KBM-7 (cell line): ENCODE measurements at places on chromosomes 6 and 20.
A peak's percentile ranks its signal among the peaks of the same experiment; 100 is the strongest.

DNA sequence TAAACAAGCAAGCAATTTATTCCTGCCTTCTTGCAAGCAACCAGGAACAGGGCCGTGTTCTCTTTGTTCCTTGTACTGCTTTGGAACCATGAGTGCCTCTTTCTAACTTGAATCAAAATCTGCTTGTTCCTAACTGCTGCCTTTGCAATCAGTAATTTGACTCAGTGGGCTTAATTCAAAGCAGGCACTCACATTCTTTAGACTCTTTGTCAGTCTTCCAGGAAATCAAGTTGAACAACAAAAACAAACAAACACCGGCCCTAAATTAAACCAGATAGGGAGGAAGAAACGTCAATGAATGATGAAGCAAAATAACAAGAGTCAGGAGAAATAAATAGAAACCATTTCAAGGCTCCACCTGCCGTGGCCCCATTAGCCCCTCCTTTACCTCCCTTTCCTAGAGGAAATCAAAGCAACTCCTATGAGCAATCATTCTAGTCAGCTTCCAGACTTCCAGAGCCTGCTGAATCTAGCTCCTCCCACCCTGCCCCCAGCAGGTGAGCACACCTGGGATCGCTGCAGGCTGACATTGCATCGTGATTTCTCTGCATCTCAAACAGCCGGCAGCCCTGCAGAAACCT lies 582.2 kb upstream of the FLRT3 start:
- no peak for DNase-seq

GRCh38 chr6:67252663-67253062 lies 1382.4 kb upstream of the ADGRB3 start:
- DNase-seq = peak; percentile 49

GRCh38 chr6:6651335-6651734 lies 62.8 kb downstream of the LY86 start:
- DNase-seq = no peak

DNA sequence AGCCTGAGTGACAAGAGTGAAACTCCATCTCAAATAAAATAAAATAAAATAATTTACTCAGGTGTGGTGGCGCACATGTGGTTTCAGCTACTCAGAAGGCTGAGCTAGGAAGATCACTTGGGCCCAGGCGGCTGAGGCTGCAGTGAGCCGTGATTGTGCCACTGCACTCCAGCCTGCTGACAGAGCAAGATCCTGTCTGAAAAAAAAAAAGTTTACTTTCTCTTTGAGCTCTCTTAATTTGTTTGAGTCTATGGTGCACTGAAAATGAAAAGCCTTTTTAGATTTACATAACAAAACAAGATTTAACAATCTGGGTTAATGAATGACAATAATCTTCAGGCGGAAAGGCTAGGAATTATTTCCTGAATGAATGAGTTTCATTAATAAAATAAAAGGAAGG lies 23.3 kb upstream of the NHSL1 start:
- DNase-seq = no peak

DNA sequence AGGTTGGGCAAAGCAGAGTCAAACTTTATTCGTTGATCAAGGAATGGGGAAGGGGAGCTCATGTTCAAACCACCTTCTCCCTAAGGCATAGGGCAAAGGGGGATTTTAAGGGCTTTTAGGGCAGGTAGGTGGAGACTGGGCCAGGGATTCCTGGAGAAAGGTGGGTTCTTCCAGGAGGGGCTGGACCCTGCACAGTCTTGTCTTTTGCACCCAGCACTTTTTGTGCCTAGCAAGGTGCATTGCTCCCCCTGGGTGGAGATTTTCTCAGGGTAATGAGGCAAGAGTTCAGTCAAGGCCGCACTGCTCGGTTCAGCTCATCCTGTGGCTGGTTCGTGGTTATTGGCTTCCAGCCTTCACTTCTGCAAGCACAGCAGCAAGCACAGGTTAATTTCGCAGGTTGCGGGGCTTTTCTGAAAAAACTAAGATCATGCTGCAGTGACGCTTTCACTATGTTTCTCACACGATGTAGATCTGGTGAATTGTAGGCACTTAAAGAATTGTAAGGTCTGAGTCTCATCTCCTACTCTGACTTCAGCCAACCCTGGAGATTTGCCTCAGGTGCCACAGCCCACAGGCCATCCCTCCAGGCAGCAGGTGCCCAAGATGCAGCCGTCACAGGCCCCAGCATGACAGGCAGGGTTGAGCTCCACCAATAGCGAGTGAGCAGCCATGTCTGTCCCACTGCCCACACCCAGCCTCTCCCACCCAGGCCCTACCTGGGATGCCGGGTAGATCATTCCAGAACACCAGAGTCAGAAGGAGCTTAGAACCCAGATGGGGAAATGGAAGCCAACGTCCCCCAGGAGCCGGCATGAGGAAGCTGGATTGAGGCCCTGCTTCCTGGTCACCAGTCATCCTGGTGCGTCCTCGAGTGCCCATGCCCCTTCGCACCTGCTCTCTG lies 37.1 kb downstream of the SUN5 start:
- DNase-seq = no peak

DNA sequence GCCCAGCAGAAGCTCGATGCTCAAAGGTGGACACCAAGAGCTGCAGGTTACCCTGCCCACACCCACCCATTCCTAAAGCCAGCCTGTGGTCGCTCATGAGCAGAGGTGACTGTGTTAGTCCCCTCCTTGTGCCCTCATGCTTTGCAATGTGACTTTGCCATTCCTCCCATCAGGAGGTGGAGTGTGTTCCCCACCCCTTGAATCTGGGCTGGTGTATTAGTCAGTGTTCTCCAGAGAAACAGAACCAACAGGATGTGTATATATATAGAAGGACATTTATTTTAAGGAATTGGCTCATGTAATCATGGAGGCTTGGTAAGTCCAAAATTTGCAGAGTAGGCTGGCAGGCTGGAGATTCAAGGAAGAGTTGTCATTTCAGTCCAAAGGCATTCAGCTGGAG lies 54.4 kb upstream of the RNF24 start:
- no peak for DNase-seq

DNA sequence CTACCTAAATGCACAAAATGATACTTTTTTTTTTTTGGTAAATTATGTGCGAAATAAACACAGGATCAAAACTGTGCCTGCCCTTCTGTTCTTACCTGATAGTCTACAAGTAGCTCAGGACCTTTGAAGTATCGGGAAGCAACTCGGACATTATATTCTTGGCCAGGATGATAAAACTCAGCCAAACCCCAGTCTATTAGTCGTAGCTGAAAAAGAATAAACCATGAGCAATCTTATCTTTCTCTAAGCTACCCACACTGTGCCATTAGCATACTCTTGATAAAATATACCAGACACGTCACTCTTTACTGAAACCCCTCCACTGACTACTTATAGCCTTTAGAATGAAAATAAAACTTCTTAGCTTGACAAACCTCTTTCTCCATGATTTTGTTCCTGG lies 29.8 kb upstream of the TBC1D20 start:
- no peak for DNase-seq

DNA sequence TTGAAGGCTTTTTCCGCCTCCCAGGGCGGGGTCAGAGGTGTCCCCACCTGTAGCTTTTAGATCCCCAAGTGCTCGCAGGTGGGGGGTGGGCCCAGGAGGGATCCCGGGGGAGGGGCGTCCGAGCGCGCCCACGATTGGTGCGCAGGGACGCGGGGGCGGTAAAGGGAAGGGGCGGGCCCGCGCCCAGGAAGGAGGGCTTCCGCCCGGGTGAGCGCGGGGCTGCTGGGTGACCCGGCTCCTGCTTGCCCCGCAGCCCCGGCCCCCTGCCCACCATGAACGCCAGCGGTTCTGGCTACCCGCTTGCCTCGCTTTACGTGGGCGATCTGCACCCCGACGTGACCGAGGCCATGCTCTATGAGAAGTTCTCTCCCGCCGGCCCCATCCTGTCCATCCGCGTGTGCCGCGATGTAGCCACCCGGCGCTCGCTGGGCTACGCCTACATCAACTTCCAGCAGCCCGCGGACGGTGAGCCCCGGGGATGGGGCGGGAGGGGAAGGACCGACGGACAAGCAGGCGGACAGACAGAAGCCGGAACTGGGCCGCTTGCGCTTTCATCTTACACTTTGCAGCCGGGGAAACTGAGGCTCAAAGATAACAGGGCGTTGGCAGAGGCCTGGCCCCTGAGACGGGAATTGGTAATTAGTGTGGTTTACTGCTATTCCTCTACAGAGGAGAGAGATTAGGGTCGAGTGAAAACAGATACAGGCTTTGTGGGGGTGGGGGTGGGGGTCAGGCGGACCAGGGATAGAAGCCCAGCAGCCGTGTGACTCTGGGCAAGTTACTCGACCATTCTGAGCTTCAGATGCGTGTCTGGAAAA lies at the start of gene PABPC1L:
Gene PABPC1L, plus strand, starts transcription at position 189 of the 818 bp plus-strand sequence. Its CDS starts 84 bp downstream, at position 273.
- DNase-seq = peak; percentile 62

GRCh38 chr6:162156146-162156545 lies 571.4 kb downstream of the PRKN start:
- DNase-seq = no peak

GRCh38 chr6:109790131-109790530 lies 99.0 kb downstream of the FIG4 start:
- no peak for DNase-seq

- DNase-seq = peak; percentile 51
These were observed 7.2 kb upstream of the C6orf141 start for GRCh38 chr6:49543087-49543858.

DNA sequence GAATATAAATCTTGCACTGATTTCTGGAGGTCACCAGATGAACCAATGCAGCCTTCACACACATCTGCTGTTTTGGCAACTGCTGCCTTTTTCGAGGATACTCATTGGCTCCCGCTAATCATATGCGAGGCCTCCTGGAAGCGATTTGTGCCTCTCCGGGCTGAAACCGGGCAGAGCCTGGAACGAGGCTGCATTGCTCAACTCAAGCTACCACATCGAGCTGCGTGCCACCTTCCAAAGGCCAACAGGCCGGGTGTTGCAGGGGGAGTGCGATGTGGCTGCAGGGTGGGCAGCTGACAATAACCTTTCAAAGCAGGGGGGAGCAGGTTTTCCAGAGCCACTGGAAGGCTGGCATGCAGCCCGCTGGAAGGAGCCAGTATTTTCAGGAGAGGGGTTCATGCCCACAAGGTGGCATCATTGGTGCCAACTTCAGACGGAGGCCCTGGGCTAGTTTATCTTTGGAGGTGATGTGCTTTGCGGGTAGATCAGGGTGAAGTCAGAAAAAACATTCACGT lies 122.6 kb upstream of the IFNGR1 start:
- peak; percentile 40 for DNase-seq

- no peak for DNase-seq
These were observed 129.3 kb upstream of the TOP1 start for GRCh38 chr20:40899344-40899743.

- no peak for DNase-seq
These were observed 107.2 kb downstream of the TOX2 start for GRCh38 chr20:44021900-44022299.

- no peak for DNase-seq
These were observed 598 bp downstream of the TBP start for GRCh38 chr6:170554796-170555137.

- no peak for DNase-seq
These were observed 234.4 kb downstream of the SIM1 start for GRCh38 chr6:100230115-100230952.

GRCh38 chr6:137133122-137133521 lies 40.3 kb downstream of the IL22RA2 start:
- no peak for DNase-seq

GRCh38 chr6:53567701-53568100 lies 22.8 kb upstream of the GCLC start:
- no peak for DNase-seq

DNA sequence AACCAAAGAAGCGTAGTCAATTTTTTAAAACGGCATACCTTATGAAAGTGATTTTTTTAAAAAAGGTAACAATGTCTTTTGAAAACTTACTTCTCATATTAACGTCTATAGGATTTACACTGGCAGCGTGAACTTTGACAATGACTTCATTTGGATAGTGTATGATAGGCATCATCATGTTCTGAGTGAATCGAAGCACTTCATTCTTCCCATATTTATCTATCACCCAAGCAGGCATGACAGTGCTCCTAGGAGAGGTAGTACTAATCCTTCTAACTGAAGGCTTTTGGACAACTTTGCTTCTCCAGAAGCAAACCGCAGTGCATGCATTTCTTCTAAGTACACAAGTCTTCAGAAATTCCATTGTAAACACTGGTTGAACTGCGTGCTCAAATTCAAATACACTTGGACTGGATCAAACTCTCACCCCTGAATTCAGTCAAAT lies 618 bp downstream of the RTN4IP1 start:
- DNase-seq = no peak

GRCh38 chr6:151370509-151371078 lies 20.8 kb downstream of the ZBTB2 start:
- no peak for DNase-seq

DNA sequence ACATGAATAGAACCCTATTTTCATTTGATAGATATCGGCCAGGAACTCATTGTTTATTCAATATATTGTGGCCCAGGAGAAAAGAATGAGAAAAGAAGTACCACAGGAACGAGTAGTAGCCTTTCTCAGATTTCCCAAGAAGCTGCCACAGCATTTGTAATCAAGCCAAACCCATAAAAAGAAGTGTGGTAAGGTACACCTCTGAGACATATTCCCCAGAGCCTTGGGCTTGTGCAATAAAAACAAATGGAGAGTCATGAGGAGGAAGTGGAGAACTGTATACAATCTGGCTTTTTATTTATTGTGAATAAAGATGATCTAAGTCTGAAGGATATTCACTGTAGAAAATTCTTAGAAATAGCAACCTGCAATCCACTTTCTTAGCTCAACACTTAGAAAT lies 36.7 kb downstream of the KIF6 start:
- DNase-seq = no peak
